Stimulated activated CD8-positive, alpha-beta memory T cell treated with anti-CD3 and anti-CD28 coated beads, Interleukin-12 subunit alpha, Interleukin-12 subunit beta, amount 100 ng/mL, for 4 hours (primary cell): ENCODE measurements at places on chromosomes 7 and 10.

DNA sequence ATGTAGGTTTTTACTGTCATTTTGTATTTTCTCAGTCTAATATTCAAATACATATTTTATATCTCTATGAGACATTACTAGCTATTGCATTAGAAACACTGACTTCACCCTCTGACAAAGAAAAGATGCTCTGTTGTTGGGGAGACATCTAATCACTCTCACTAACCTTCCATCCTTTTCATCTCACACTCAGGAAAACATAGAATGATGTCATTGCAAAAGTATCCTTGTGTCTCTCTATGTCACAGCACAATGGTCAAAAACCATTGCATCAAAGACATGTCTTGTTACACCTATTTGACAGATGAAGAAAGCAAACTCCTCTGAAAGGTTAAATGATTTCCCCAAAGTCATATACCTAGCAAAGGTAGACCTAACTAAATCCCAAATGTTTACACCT, 231.3 kb upstream of the PTN start:
- DNase-seq = no peak

DNA sequence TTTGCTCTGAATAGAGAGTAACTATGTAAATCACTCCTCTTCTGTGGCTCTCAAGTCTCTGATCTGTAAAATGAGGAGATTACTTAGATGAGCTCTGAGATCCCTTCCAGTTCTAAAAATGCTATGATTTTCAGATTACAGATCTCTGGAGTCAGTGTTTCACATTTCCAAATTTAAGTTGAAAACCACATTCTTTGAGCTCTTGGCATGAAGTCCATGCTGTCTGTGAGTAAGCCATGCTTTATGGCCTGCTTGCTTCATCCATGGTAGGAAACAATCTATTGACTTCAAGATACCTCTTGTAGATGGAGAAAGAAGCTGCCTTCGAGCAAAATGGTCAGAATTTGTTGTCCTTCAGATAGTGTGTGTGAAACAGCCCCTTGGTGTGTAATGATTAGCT, 64.9 kb downstream of the CELF2 start:
- no peak for DNase-seq

DNA sequence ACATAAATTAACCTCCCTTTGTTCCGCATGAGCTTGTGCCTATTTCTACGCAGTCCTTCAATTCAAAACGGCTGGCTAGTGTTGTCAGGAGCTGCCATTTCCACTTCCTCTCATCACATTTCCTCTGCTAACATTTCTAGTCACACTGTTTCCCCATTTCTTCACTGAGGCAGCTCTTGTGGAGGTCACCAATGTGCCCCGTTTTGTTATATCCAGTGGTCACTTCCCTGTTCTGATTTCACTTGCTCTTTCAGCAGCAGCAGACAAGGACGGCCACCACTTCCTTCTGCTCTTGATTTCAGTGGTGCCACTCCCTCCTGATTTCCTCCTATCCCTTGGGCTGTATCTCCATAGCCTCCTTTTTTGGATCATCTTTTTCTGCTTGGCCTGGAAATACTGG, 64.8 kb upstream of the SEC61G start:
- no peak for DNase-seq

DNA sequence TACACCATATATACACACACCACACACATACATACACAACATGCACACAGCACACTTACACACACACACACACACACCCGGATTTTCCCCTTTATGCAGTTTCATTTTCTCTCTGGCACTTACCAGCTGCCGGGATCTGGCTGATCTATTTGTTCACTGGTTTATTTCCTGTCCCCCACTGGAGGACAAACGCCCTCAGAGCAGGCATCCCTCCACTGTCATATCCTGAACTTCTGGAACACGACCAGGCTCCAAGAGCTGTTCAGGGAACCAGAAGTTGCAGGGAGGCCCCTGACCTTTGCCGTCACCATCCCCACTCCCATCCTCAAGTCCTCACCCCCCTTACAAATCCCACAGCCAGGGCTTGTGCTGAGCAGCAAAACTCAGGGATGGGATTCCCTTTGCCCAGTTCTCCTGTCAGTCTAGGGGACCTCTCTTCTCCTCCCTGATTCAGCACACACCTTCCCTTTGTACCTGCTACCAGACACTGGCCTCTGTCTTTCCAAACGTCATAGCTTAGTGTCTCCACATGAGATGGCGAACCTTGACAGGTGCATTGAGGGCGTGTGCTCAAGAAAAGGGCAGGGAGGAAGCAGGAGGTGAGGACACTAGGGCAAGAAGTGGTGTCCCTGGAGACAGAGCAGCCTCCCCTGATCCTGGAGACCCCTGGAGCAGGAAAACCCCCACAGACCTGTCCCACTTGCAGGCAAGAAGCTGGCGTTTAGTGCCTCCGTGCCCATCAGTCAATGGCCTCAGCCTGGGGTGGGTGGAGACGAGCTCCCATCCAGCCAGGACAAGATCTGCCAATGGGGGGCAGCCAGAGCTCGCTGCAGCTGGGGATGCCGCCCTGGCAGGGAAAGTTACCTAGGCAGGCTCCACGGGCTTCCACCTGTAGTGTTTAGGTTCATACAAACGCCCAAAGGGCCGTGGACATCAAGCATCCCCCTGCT, 12.7 kb upstream of the DOCK1 start:
- DNase-seq = no peak

GRCh38 chr7:22373388-22373787, 16.4 kb upstream of the RAPGEF5 start:
- no peak for DNase-seq

- DNase-seq = no peak
Measured at GRCh38 chr7:101764221-101764620, 53.2 kb upstream of the CUX1 start.

DNA sequence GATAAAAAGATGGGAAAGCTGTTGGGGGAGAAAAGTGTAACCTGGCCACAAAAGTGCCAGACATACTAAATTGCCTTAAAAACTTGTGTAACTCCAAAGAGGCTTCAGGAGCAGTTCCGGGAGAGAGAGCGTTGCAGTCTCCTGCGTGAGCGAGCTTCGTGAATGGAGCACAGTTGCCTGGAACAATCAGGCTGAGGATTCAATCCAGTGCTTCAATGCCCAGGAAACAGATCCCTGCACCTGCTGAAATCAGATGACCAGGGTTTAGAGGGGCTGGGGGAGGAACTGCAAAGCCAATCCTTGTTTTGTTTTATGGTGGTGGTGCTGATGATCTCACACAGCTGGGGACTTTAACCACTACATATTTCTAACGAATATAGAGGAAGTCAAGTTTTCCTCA, 398.3 kb downstream of the DPP6 start:
- DNase-seq = no peak

DNA sequence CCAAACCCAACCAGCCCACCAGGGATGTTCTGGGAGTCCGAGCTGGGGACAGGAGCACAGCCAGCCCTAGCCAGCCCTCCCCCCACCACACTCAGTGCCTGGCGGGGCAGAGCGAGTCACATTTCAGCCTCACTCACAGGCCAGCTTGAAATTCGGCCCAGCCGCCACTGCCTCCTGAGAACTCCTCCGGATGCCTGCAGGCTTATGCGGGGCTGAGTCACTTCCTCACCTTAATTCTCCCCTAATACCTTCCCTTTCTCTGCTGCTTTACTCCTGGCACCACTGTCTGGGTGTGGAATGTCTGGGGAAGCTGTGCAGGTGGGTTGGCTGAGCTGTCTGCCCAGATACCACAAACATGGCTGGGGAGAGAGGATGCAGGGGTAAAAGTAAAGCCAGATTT, 22.6 kb upstream of the DLG5 start:
- no peak for DNase-seq

GRCh38 chr7:137715121-137715520, 131.7 kb downstream of the DGKI start:
- DNase-seq = no peak
